ENCODE measurements at places on chromosomes 13 and 19. TPM values are rescaled to one million over a fixed set of nuclear protein-coding genes. Genes with fewer than 3 reads are reported as not detected.

- H3K4me1 ChIP-seq, result peaks cover 24% of the 10 kb centered on the region
- DNase-seq, result peak; percentile 77
- H3K27ac ChIP-seq, result no peak overlapping the region
- peaks cover 6% of the 10 kb centered on the region for H3K27me3 ChIP-seq
Observed at GRCh38 chr19:53977429-53977990, 13.9 kb upstream of the CACNG6 start.

DNA sequence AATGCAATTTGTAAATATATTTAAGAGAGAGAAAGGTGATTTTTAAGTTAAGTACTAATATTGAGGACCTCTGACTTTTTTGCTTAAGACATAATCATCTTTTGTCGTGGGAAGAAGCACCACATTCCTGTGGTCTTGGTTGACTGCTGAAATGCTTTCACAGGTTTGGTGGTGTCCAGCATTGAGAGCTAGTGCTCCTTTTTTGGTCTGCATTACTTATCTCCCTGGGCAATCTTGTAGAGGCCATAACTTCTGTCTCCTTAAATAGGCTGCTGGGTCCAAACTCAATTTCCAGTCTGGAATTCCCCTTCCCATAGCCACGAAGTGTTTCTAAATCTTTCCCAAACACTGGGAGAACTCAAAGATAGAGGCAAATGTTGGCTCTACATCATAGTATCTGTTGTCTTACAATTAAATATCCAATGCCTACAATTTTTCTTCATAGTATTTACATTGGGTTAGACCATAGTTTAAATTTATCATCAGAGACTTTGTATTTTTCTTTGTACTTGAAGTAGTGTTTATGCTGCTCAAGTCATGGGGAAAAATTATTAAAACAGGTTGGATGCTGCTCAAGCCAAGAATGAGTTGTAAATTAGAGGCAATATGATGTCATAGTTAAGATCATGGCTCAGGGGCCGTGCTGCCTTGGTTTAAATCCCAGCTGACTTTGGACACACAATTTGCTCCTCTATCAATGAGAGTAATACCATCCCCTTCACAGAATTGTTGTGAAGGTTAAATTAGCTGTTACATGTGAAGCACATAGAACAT lies 105.6 kb downstream of the POSTN start:
- no peaks in the 10 kb centered on the region for H3K27me3 ChIP-seq
- no peak overlapping the region for H3K27ac ChIP-seq
- no peaks in the 10 kb centered on the region for H3K4me1 ChIP-seq
- DNase-seq, result no peak
- H3K36me3 ChIP-seq, result no peaks in the 10 kb centered on the region

DNA sequence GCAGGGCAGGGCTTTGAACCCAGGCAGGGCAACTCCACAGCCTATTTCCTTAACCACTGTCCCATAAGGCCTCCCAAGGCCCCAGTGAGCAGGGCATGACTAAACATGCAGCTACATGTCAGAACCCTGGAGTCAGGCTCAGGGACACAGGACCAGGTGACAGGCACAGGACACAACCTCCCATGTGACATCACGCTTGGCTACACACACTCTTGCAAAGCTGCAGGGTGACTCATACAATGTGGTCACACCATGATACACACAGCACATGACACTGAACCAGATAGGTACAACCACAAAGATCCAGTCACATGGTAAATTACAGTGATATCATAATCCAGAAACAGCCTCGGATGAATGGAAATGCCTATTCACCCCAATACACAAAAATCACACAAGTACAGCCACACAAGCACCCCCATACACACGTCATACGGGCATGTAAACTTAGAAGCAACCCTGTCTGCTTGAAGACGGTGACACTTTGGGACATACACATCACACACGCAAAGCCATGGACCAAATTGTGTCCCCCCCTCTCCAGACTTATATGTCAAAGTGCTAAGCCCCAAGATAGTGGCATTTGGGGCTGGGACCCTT lies 14.5 kb downstream of the KLK4 start:
- no peak overlapping the region for H3K27ac ChIP-seq
- peak; percentile 67 for DNase-seq
- peaks cover 14% of the 10 kb centered on the region for H3K27me3 ChIP-seq
- no peak overlapping the region for H3K4me3 ChIP-seq

DNA sequence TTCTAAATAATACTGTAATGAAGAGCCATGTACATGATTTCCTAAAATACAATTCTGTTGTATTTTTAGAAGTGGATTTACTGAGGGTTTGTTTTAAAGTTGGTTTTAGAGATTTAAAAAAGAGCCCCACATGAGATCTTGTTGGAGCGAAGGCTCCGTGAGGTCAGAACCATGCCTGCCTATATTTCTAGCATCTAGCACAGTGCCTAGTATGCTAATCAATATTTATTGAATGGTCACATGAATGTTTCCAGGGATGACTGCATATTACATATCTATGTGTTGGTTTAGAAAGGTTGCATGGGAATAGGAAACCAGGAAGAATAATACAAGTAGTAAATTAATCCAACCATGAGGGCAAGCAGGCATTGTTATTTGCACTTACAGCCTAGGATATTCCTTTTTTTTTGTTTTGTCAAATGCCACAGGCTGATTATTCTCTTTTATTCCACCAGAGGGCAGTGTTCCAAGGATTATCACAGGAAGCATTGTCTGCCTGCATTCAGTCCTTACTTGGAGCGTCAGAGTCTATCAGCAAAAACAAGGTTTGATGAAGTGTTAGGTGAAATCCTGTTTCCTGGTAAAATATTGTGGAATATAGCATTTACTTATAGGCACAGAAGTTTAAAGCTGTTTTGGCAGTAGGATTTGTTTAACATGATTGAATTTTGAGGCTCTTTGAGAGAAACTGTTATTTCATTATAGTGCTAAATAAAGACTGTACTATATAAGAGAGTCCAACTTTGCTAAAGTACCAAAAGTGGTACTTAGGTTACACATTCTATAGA lies 46.8 kb downstream of the COG3 start:
- no peak overlapping the region for H3K27ac ChIP-seq
- H3K4me1 ChIP-seq, result no peaks in the 10 kb centered on the region
- no peaks in the 10 kb centered on the region for H3K27me3 ChIP-seq
- H3K4me3 ChIP-seq, result no peak overlapping the region

GRCh38 chr19:29305268-29305667 lies 92.3 kb upstream of the UQCRFS1 start:
- H3K27ac ChIP-seq, result no peak overlapping the region
- no peak overlapping the region for H3K4me3 ChIP-seq
- no peaks in the 10 kb centered on the region for H3K4me1 ChIP-seq
- no peaks in the 10 kb centered on the region for H3K36me3 ChIP-seq
- H3K27me3 ChIP-seq, result peaks cover 5% of the 10 kb centered on the region

- H3K27me3 ChIP-seq, result no peaks in the 10 kb centered on the region
- no peaks in the 10 kb centered on the region for H3K36me3 ChIP-seq
- H3K4me3 ChIP-seq, result peak overlapping the region; percentile 58
- H3K27ac ChIP-seq, result peak overlapping the region; percentile 86
Observed at GRCh38 chr19:41939861-41940730, 11.8 kb upstream of the ERFL start.

GRCh38 chr13:49341941-49342340 lies 94.2 kb downstream of the CDADC1 start:
- H3K27me3 ChIP-seq, result no peaks in the 10 kb centered on the region
- DNase-seq, result no peak
- H3K4me3 ChIP-seq, result no peak overlapping the region
- H3K4me1 ChIP-seq, result no peaks in the 10 kb centered on the region
- no peak overlapping the region for H3K27ac ChIP-seq

DNA sequence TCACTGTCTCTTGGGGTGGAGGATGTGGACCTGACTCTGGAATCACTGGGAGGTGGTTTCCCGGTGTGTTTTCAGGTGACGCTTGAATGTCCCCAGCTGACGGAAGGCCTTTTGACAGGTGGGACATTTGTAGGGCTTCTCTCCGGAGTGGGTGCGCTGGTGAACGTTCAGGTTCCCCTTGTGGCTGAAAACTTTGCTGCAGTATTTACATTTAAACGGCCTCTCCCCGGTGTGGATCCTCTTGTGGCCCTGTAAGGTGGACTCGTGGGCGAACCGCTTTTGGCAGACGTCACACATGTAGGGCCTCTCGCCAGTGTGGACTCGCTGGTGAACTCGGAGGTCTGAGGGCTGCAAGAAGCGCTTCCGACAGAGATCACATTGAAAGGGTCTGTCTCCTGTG lies 7.8 kb downstream of the ZSCAN5B start:
- H3K27me3 ChIP-seq, result no peaks in the 10 kb centered on the region
- no peak overlapping the region for H3K4me3 ChIP-seq
- peaks cover 3% of the 10 kb centered on the region for H3K4me1 ChIP-seq

NALCN gene
- not detected for total RNA-seq

KLF1 gene
- total RNA-seq, result 144 TPM

BAX gene
- total RNA-seq, result 98.5 TPM

GSX1 gene
- total RNA-seq, result not detected

All from K562 (cell line).